KG1 (cell line): ENCODE measurements at places on chromosomes 6 and 20.
A peak's percentile ranks its signal among the peaks of the same experiment; 100 is the strongest.

GRCh38 chr20:20452254-20452676, 84.4 kb downstream of the INSM1 start:
- no peak for DNase-seq

DNA sequence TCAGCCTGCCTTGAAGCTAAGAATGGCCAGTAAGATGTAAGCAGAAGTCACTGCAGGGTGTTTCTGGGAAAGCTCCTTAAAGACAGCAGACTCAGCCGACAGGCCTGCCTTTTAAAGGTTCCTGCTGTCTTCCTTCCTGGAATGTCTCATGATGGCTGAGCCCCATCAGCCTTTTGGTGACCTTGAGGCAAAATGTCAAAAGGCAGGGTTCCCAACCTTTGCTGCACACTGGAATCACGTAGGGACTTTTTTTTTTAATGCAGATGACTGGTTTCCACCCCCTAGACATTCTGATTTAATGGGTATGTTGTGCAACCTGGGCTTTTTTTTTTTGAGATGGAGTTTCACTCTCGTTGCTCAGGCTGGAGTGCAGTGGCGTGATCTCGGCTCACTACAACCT, 11.6 kb downstream of the MDGA1 start:
- DNase-seq, result no peak

DNA sequence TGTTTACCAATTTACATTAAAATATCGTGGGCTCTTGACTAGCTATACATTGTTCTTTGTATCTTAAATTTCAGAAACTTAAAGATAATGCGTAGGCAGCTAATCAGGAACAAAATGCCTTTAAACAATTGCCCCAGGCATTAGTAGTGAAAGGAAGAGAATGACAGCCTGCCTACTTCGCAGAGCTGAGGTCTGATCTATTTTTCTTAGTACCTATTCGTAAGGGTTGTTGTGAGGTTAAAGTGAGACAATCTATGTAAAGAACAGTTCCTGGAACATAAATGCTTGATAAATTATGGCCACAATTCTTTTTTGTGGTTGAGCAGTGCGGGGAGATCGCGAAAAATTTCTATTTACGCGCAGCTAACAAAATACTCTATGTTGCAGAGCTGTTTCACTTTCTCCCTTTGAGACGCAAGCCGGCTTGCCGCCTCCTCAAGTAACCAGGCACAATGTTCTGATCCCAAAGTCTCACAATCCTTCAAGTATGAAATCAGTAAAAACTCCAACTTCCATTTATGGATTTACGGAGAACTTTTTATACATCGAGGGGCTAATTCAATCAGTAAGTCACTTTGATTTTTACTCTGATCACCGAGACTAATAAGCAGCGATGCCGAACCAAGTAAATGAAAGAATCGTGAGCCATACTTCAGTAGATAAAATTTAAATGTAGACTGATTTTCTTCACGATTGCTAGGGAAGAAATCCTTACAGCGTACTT, 878 bp upstream of the PNRC1 start:
- peak; percentile 77 for DNase-seq

GRCh38 chr6:133115946-133116345, 125.2 kb upstream of the EYA4 start:
- DNase-seq, result no peak

- no peak for DNase-seq
Observed at GRCh38 chr20:2150660-2151059, 49.0 kb downstream of the STK35 start.

DNA sequence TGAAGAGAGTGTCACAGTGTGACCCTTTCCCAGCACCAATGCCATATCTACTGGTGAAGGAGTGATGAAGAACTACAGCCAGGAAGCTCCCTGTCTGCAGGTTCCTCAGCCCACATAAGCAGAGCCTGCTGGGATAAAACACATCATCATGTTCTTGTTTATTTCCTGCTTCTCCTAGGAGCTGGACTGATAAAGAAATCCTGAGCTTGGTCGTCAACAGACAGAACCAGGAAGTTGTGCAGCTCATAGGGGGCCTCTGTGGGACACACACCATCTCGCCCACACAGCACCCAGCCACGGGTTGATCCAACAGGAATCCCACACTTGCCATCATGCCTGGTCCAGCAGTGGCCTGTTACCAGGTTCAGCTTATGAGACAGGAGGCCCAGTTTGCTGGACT, 2.8 kb upstream of the CSTL1 start:
- DNase-seq, result no peak

DNA sequence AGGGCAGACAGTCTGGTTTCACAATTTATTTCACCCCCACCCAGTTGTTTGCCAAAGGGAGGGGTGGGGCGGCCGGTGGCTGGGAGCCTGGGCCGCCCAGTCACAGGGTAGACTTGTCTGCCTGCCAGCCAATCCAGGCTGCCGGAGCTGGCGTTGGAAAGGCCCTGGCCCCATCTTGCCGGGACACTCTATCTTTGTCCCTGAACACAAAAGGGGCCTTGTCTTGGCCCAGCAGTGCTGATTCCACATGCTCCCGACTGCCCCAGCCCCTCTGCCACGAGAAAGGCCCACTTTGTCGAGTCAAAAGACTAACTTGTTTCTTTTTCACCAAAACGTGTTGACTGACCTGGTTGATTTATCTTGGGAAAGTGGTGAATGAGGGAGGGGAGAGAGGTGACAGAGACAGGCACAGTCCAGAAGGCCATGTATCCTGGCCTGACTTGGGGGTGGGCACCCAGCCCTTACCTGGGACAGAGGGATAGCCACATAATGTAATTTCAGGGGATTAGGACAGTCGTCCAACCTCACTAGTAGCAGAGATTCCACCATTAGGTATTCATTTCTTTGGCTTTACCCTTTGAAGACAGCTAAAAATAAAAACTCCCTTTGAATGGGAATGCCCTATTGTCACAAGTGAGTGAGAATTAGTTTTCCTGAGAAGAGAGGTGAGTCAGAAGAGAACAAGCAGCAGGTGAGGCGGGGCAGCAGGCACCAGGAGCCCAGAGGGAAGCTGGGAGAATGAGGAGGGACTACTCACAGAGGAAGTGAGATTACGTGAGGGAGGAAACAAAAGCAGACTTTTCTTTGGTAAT, 67.0 kb upstream of the SIRPA start:
- no peak for DNase-seq

DNA sequence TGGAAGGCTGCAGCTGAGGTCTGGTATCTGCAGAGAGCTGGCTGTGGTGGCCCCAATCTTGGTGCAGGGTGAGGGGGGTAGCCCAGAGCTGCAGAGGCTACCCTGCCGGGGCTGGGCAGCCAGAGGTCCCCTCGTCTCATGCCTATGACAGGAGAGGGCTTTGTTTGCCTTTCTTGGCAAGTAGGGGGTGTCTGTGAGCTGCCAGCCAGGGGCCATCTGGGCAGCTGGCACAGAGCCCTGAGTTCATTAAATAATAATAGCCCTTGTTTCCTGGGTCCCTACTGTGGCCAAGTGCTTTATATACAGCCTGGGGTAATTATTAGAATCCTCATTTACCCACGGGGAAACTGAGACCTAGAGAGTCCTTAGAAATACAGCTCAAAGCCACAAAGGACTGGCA, 66.6 kb downstream of the EZR start:
- no peak for DNase-seq
